ENCODE measurements at places on chromosomes 5 and 9.

- ATAC-seq, result no peak
These were observed 15.0 kb downstream of the TRPC7 start for GRCh38 chr5:136350343-136350742.

DNA sequence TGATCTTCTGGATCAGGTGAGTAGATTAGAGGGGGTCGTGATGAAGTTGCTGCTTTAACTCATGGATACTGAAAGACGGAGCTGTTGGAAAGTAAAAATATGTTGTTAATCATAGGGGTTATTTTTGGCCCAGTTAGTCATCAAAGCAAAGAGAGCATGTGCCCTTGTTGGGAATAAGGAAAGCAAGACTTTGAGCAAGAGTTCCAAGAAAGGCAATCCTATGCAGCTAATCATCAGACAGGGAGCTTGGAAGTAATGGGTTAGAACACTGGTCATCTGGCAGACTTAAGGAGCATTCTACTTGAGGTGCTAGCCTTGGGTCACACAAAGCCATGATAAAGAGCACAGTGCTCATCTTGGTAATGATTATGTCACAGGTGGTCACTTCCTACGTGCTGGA is 18.3 kb downstream of the ASPN start:
- ATAC-seq, result peak; percentile 88

DNA sequence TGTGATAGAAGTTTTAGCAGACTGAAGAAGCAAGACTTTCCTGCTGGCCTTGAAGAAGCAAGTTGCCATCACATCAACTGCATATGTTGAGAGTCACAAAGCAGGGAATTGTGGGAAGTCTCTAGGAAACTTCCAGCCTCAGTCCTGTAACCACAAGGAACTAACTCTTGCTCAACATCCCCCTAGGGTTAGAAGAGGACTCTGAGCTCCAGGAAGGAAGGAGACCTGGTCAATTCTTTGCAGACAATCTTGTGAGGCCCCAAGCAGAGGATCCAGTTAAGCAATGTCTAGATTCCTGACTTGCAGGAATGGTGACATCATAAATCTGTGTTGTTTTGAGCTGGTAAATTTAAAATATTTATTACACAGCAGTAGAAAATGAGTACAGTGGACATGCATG is 18.6 kb upstream of the ZNF366 start:
- ATAC-seq, result no peak

- peak; percentile 58 for ATAC-seq
These were observed at the start of gene PHYHD1 for GRCh38 chr9:128920381-128921058. TSS of gene PHYHD1 (plus strand) at chr9:128920982. CDS start at chr9:128922324, 1,342 bp downstream.

DNA sequence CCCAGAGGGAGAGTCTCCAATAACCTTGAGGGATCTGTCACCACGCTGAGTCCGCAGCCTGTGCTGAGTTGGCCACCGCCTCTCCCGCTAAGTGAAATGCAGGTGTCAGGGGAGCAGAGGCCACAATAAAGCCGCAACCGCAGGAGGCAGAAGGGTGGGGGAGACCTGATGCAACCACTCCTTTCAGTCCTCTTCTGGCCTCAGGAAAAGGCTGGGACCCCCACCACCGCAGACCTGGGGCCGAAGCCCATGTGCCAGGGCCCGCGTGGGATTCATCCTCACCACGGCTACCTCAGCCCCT is 576 bp downstream of the MAP1B start:
- peak; percentile 30 for ATAC-seq

DNA sequence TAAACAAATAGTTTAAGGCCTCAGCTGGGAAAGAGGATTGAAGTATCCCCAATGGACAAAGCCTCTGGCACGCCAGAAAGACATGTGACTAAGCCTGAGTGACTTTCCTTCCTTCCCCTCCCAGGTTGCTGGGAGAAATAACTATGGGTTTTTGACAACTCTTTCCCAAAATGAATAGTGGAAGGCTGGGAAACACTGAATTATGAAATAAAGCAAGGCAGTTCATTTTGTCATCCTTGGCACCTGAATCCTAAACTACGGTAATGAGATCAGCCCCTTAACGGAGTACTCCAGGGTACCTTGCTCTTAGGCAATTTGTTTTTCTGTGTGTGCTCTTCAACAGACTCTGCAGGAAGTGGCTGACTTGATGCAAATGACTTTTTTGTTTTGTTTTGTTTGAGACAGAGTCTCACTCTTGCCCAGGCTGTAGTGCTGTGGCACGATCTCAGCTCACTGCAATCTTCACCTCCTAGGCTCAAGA is 75.2 kb downstream of the LMNB1 start:
- no peak for ATAC-seq

- no peak for ATAC-seq
These were observed 177.0 kb upstream of the MVB12B start for GRCh38 chr9:126149661-126150060.

DNA sequence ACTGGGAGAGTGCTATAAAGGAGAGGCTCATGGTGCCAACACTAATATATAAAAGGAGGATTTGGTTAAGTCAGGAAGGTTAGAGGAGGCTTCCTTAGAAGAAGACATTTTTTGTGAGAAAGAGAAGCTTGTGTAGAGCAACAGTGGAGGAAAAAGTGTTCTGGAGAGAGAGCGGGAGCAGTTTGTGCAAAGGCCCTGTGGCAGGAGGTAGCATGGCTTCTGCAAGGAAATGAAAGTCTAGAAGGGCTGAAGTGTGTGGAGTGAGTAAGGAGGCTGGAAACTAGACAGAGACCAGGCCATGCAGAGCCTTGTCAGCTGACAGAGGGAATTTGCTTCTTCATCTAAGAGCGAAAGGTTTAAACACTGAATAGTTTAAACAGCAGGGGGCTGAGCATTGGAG is 64.4 kb upstream of the ARAP3 start:
- ATAC-seq, result no peak

DNA sequence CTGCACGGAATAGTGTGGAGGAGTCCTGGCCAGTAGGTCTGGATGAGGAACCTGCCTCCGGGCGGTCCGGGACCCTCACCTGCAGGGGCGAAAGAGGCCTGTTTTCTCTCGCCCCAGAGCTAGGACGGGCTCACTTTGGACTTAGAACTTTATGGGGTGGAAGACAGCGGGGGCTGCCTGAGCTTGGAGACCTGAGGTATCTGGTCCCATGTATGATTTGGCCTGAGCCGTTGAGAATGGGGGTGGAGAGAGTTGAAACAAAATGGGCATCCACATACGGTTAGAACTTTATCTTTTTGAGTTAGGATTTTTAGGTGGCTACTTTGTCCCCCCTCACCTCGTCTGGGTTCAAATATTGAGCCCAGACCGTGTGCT is 681 bp upstream of the ETF1 start:
- ATAC-seq, result peak; percentile 81

- no peak for ATAC-seq
These were observed 133.0 kb downstream of the ZDHHC21 start for GRCh38 chr9:14560194-14560593.
